ENCODE measurements at places on chromosomes 6 and 20. TPM values are rescaled to one million over a fixed set of nuclear protein-coding genes. Genes with fewer than 3 reads are reported as not detected.

LRRC73 gene
- 0.99 TPM for polyA plus RNA-seq

SHLD1 gene
- 2.6 TPM for polyA plus RNA-seq

ZC3H12D gene
- 0.27 TPM for polyA plus RNA-seq

AK9 gene
- 1.1 TPM for polyA plus RNA-seq

PCMT1 gene
- 78.8 TPM for polyA plus RNA-seq

ZNFX1 gene
- polyA plus RNA-seq, result 6.9 TPM

PI16 gene
- 0.24 TPM for polyA plus RNA-seq

EPHA7 gene
- polyA plus RNA-seq, result 0.01 TPM

MUC22 gene
- not detected for polyA plus RNA-seq

CD93 gene
- polyA plus RNA-seq, result 8.7 TPM

SIRPB2 gene
- polyA plus RNA-seq, result 1.5 TPM

TRIM31 gene
- polyA plus RNA-seq, result 1.3 TPM

HLA-DQB1 gene
- polyA plus RNA-seq, result 2.4 TPM

SRMS gene
- not detected for polyA plus RNA-seq

PGC gene
- 0.05 TPM for polyA plus RNA-seq

WFDC12 gene
- not detected for polyA plus RNA-seq

LY6G6C gene
- polyA plus RNA-seq, result not detected

DNA sequence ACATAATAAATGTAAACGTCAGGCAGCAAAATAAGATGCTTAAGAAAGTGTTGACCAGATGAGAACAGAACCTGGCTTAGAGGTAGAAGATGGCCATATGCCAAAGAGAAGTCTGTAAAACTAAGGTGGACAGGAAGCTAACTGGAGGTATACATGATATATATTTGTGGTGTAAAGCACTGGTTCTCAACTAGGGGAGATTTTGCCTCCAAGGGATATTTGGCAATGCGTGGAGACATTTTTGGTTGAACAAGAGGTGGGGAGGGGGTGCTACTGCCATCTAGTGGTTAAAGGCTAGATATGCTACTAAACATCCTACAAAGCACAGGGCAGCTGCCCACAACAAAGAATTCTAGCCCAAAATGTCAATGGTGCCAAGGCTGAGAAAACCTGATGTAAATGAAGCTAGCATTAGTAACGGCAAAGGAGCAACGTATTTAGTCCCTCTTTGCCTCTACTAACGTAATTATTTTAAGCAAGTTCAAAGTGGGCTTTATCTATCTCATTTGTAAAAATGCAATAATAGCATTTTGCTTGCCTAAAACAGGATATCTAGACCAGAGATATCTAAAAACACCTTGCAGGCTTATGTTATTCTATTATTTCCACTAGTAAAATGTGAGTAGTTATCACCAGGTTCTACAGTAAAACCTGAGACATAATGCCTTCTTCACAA lies 182.6 kb downstream of the RNGTT start:
- DNase-seq, result peak; percentile 43

- DNase-seq, result no peak
Measured at GRCh38 chr6:29537714-29538403, 21.7 kb downstream of the UBD start.

DNA sequence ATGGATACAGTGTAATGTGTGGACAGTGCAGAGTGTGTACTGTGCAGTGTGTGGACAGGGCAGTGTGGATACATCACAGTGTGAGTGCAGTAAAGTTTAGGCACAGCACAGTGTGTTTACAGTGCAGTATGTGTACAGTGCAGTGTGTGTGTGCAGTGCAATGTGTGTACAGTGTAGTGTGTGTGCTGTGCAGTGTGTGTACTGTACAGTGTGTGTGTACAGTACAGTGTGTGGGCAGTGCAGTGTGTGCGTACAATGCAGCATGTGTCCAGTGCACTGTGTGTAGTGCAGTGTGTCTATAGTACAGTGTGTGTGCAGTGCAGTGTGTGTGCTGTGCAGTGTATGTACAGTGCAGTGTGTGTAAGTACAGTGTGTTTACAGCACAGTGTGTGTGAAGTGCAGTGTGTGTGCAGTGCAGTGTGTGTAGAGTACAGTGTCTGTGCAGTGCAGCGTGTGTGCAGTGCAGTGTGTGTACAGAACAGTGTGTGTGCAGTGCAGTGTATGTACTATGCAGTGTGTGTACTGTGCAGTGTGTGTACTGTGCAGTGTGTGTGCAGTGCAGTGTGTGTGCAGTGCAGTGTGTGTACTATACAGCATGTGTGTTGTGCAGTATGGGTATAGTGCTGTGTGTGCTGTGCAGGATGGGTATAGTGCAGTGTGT lies 385.2 kb downstream of the KIF16B start:
- no peak for DNase-seq

DNA sequence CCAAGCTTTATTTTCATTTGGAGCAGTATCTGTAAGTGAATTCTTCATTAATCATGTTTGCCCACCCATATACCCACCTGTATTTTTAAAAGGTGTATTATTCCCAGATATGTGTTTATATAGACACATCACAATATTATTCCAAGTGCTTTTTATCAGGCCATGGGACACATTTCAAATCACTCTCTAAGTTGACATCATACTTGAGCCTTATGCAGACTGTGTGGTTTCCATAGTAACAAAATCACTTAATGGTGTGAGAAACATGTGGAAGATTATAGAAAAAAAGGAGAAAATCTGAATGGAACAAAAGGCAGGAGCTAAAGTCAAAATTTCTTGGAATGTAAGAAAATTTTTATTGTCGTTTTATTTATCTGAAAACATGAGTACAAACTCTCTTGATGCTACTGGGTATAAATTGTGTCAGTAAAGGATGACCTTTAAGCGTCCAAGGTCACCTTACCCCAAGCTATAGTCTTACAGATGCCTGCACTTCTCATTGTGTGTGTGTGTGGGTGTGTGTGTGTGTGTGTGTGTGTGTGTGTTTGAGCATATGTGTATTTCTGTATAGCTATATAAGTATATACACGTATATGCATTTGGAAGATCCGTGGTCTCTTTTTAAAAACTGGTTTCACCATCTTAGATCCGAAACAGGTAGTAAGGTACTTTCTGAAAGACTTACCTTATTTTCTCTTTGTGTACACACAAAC lies 79.8 kb upstream of the CCN6 start:
- no peak for DNase-seq

- no peak for DNase-seq
Measured at GRCh38 chr20:43972692-43973091, 58.0 kb downstream of the TOX2 start.

DNA sequence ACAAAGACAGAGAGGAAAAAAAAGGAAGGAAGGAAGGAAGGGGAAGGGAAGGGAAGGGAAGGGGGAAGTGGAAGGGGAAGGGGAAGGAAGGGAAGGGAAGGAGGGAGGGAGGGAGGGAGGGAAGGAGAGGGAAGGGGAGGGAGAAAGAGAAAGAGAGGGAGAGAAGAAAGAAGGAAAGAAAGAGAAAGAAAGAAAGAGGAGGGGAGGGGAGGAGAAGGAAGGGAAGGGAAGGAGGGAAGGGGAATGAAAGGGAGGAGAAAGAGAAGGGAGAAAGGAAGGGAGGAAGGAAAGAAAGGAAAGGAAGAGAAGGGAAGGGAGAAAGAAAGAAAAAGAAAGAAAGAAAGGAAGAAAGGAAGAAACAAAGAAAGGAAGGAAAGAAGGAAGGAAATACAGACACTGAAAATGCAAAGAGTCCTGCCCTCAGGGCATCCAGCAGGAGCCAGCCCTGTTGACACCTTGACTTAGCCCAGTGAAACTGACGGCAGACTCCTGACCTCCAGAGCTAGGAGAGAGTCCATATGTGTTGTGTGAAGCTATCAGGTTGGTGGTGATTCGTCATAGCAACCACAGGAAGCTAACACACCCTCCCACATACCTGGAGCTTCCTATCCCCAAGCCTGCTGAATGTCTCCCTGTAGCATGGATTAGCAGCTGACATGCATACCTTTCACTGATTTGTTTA lies 58.7 kb upstream of the SULF2 start:
- no peak for DNase-seq

DNA sequence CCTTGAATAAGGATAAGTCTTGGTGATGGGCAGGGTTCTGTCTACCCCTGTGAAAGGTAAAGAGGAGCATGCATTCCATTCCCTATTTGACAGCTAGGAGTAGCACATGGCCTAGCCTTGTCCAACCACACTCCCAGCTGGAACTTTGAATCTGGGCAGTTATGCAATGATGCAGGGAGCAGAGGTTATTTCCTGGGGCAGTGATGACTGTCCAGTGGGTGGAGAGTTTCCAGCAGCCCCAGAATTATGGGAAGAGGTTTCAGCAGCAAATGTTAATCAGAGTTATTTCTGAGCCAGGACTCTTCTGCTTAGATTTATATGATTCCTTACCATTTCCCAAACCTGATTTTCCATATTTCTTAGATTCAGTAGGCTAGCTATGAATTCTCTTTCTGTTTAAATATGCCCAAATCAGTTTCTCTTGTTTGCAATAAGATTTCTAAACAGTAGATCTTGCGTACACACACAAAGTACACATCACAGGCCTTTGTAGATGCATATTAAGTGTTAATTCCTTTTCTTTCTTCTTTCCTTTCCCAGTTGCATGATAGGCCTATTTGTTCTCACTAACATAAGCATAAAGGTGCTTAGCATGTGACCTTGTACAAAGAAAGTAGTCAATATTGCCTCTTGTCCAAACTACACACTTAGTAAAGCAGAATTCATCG lies 17.3 kb upstream of the TXLNB start:
- DNase-seq, result no peak

- DNase-seq, result no peak
Measured at GRCh38 chr20:56974499-56975250, 291.8 kb downstream of the BMP7 start.

GRCh38 chr20:15925376-15925775 lies 647.9 kb downstream of the KIF16B start:
- no peak for DNase-seq

- no peak for DNase-seq
Measured at GRCh38 chr6:90098001-90098531, 198.6 kb downstream of the BACH2 start.

- no peak for DNase-seq
Measured at GRCh38 chr6:72728706-72729343, 107.0 kb downstream of the KCNQ5 start.

GRCh38 chr6:41715795-41716515 lies 19.5 kb downstream of the TFEB start:
- no peak for DNase-seq

- no peak for DNase-seq
Measured at GRCh38 chr6:143151381-143151780, 90.7 kb downstream of the AIG1 start.

DNA sequence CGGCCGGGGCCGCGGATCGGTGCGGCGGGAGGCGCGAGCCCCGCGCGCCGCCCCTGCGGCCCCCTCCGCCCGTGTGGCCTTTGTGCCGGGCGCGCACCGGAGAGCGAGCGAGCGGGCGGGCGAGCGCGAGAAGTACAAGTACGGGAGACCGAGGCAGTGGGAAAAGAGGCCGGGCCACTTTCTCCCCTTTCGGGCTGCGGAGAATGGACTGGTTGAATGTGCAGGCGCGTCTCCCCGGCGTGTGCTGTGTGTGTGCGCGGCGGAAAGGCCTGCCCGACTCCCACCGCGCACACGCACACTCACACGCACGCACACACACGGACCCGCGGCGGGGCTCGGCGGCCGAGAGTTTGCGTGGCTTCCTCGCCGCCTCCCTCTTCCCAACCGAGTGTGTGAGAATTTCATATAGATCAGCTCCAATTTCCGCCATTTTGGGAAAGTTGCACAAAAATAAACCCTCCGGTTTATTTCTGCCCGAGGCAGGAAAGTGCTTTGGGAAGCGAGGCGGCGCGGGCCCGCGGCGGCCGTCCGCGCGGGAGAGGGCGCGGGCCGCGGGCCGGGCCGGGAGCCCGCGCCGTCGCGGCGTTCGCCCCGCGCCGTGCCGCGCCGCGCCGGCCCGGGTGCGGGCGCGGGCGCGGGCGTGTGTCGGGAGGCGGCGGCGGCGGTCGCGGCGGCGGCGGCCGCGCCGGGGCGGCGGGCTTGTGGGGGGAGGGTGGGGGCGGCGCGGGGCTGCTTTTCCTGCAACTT lies 1.1 kb downstream of the L3MBTL3 start:
- peak; percentile 52 for DNase-seq

GRCh38 chr20:60713396-60713795 lies 538.7 kb upstream of the CDH4 start:
- no peak for DNase-seq

DNA sequence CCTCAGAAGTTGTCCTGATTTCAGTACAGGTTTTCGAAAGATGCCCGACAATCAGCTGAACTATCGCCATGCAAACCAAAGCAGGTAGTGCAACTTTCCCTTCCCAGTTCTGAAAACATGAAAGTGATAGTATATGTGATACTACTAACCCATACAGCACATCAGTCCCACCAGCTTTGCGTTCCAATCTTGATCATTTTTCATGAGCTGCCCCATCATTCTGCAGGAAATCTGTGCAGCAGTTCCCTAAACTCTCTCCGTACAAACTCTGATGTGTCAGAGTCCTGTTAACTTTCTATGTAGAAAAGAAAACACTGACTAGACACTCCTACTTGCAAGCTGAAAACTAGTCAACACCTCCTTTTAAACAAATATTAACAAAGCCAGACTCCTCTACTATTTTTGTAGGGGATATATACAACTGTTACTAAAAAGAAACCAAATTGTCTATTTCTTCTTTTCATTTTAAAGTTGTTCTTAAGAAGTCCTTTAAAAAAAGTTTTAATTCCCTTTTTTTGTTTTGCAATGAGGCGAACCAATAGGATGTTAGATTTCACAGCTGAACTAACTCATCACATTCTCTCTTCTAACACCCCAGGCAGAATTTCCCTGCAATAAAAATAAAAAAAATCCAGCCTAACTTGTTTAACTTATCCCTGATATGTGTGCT lies 99.6 kb upstream of the DST start:
- DNase-seq, result no peak

GRCh38 chr6:163600331-163600730 lies 185.8 kb downstream of the QKI start:
- no peak for DNase-seq

DNA sequence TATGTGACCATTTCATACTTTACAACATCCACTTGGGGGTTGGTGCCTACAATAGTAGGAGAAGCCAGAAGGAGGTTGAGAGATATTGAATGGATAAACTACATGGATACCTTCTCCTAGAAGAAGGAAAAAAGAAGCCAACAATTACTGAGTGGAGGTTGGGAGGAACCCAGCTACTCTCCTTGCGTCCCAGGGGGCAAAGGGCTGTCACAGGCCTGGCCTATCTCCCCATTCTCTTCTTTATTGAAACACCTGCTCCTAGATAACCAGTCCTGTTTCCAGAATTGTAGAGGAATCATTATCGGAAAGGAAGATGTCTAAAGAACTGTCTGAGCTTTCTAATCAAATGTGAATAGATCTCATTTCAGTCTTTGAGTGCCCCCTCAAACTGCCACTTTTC lies 115.1 kb downstream of the MAP7 start:
- DNase-seq, result no peak

DNA sequence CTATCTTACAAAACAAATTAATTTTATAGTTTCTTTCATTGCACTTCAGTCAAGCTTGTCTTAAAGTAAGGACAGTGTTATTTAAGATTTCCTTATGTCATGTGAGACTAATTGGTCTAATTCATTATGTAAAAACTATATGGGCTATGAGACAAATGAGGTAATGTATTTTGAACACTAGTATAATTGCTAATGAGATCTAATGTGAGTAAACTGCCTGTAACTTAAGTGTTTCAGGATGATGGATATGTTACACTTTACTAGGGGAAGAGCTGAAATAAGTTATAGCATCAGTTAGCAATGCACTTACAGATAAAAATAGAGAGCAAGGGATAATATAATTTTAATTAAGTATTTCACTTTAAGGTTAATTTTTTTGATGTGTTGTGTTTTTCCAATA lies 386.3 kb upstream of the MAP3K7 start:
- no peak for DNase-seq

GRCh38 chr6:136809091-136809860 lies 13.1 kb upstream of the PEX7 start:
- no peak for DNase-seq

GRCh38 chr6:161922631-161923119 lies 648.8 kb upstream of the AGPAT4 start:
- DNase-seq, result no peak

GRCh38 chr6:11270030-11271027 lies 37.9 kb upstream of the NEDD9 start:
- no peak for DNase-seq

All from liver (tissue), 10 donors.